Inflammatory macrophage (primary cell): ENCODE measurements at places on chromosomes 5 and 9.

DNA sequence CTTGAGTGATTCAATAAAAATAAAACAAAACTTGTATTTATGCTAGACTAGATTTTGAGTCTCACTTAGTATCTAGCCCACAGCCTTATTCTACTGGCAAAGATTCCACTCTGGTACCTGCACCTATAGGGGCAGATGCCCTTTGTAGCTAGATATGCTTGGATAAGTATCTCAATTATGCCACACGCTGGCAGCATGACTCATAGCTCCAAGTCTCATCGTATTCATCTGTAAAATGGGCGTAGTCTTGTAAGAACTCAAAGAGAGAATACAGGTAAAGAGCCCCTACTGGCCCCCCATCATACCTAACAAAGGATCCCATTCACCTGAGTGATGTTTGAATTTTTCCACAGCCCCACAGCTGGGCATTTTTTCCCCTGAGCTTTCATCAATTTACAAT is 45.9 kb upstream of the ASTN2 start:
- no peak for DNase-seq

GRCh38 chr5:94267350-94267899 is 351.0 kb downstream of the KIAA0825 start:
- DNase-seq = no peak

DNA sequence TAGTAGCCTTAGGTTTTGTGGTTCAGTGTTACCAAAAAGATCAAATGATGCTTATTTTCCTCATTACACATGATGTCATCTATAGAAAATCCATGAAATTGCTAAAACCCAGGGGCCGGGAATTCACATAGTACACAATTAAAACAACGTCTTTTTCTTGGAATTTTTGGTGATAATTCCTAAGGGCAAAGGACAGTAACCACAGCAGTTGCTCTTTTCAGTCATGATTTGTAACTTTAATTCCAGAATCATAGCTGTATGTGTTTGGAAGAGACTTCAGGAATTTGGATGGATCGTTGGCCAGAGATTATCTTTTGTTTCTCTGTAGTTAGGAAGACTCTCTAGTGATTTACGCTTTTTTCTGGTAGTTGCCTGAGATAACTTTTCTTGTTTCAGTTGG is 748.7 kb downstream of the TLE4 start:
- no peak for DNase-seq

- no peak for DNase-seq
Observed at GRCh38 chr5:155080721-155081120, 67.2 kb downstream of the KIF4B start.

- DNase-seq = peak; percentile 62
Observed at GRCh38 chr9:127968700-127969383, 11.9 kb downstream of the EEIG1 start.

DNA sequence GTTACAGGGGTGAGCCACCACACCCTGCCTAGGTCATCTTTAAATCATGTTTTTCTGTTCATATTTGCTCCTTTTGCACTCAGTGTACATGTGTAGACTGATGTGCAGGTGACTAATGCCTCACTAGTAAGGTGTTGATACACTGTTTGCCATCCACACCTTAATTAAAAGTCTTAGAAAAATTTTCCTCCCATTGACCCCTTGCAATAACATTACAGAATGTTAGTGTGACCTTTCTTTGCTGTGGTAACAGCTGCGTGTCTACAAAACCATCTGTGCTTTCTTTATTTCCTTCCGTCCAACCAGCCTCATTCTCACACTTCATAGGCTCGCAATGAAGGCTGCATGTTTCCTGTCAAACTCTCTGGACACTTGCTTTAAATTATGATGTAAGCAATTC is 6.6 kb upstream of the CEMIP2 start:
- DNase-seq = no peak

- no peak for DNase-seq
Observed at GRCh38 chr5:95426227-95426626, 35.1 kb downstream of the FAM81B start.

- DNase-seq = no peak
Observed at GRCh38 chr5:125295405-125295872, 549.0 kb upstream of the ZNF608 start.

- no peak for DNase-seq
Observed at GRCh38 chr5:113140837-113141671, 164.5 kb downstream of the DCP2 start.
